Adrenal gland (tissue), 19 donors: ENCODE measurements at places on chromosomes 2 and 18. TPM values are rescaled to one million over a fixed set of nuclear protein-coding genes. Genes with fewer than 3 reads are reported as not detected.

DNA sequence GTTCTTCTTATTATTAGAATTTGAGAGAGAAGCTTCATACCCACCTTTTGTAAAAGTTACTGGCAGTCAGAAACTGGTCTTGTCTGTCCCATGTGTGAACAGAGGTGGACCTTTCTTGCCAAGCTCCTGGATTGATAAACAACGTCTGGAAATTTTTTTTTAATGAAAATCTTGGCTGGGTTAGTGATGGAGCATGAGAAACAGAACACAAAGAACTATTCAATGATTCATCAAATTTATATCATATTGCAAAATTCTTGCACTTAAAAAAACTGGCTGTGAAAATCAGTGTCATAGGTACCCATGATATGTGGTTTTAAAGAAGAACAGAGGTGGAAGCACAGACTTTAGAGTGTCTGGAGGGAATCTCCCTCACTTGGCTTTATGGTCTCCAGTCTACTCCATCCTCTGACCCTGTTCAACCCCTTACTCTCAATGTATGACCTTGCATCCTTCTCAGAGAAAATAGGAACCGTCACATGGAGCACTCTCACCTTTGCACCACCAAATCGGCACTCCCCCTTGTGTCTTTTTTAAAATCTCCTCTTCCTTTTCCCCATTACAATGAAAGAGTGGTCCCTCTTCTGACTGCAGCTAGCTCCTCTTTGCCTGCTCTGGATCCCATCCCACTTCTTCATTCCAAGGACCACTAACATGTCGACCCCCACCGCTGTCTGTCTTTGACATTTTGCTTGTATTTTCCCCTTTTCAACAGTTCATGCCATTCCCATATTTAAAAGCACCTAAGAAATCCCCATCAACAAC, 58.2 kb downstream of the COPS8 start:
- H3K4me3 ChIP-seq = no peak overlapping the region
- no peaks in the 10 kb centered on the region for H3K36me3 ChIP-seq
- H3K27me3 ChIP-seq = no peaks in the 10 kb centered on the region
- DNase-seq = no peak
- H3K27ac ChIP-seq = no peak overlapping the region

GRCh38 chr18:70256184-70256583, 32.7 kb upstream of the SOCS6 start:
- no peak for DNase-seq
- no peaks in the 10 kb centered on the region for H3K27me3 ChIP-seq
- no peaks in the 10 kb centered on the region for H3K36me3 ChIP-seq
- no peak overlapping the region for H3K4me3 ChIP-seq
- H3K4me1 ChIP-seq = no peaks in the 10 kb centered on the region
- H3K27ac ChIP-seq = no peak overlapping the region

- DNase-seq = no peak
- H3K27ac ChIP-seq = no peak overlapping the region
- no peaks in the 10 kb centered on the region for H3K4me1 ChIP-seq
These were observed 194.7 kb downstream of the UXS1 start for GRCh38 chr2:105999211-105999989.

GRCh38 chr2:17879137-17879912, 858 bp downstream of the KCNS3 start:
- H3K27ac ChIP-seq = no peak overlapping the region
- peak overlapping the region; percentile 75 for H3K4me3 ChIP-seq
- H3K27me3 ChIP-seq = peaks cover 13% of the 10 kb centered on the region
- no peaks in the 10 kb centered on the region for H3K36me3 ChIP-seq

DNA sequence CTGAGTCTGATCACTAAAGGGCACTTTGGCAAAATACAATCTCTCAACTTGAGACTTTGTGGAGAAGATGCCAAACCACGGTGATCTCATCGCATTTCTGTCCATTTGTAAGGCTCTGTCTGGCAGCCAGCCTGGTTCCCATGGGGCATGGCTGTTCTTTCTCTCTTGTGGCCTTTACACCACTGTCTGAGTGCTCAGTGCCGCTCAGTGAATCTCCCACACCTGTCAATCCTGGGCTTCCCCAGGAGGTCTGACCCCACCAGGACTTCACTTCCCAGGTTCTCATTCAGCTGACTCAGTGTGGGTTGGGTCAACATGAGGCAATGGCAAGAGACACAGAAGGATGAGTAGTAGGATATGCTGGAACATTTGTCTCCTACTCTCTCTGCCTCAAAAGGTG, 96.8 kb upstream of the TRIB2 start:
- no peak overlapping the region for H3K27ac ChIP-seq
- no peak overlapping the region for H3K4me3 ChIP-seq
- no peaks in the 10 kb centered on the region for H3K36me3 ChIP-seq
- peak; percentile 66 for DNase-seq

GRCh38 chr2:240932001-240932723, 26.0 kb downstream of the CROCC2 start:
- H3K36me3 ChIP-seq = no peaks in the 10 kb centered on the region
- no peak overlapping the region for H3K4me3 ChIP-seq

DNA sequence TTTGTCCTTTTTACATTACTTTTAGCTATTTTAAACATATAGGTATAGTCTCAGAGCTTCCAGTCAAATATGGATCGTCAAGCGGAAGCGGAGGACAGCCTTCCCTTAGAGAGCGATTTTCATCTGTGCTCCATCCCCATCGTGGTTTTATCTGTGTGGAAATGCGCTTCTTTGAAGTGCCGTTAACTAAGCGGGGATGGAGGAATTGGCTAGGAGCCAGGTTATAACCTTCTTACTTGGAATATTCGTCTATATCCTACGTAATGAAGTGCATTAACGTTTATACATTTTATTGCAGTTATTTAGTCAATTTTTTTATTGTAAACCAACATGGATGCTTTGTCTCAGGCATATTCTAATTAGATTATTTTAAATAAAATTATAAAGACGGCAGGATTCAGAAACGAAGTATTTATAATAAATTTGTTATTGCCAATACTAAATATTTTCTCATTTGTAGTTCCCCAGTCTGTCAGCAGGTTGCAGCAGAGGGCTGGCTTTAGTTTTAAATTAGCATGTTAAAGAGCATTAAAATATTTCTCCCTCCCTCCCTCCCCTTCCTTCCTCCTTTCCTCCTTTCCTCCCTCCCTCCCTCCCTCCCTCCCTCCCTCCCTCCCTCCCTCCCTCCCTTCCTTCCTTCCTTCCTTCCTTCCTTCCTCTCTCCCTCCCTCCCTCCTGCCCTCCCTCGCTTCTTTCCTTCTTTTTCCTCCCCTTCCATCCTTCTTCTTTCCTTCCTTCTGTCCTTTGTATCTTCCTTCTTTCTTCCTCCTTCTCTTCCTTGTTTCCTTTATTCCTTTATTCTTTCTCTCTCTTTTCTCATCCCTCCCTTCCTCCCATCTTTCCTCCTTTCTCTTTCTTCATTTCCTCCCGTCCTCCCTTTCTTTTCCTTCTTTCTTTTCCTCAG, 80.6 kb upstream of the DOCK10 start:
- H3K27me3 ChIP-seq = peaks cover 6% of the 10 kb centered on the region
- no peak overlapping the region for H3K27ac ChIP-seq
- DNase-seq = peak; percentile 59
- H3K4me1 ChIP-seq = no peaks in the 10 kb centered on the region
- H3K36me3 ChIP-seq = no peaks in the 10 kb centered on the region
- H3K4me3 ChIP-seq = no peak overlapping the region

Gene TDRD15
- not detected for polyA plus RNA-seq

Gene LINC00305
- polyA plus RNA-seq = not detected

Gene AOX1
- polyA plus RNA-seq = 127 TPM

Gene GPR45
- not detected for polyA plus RNA-seq

Gene SGPP2
- polyA plus RNA-seq = 1.3 TPM
